ENCODE measurements at places on chromosomes 1 and 21.

- H3K27ac ChIP-seq, result no peak overlapping the region
- H3K27me3 ChIP-seq, result no peaks in the 10 kb centered on the region
- no peaks in the 10 kb centered on the region for H3K4me1 ChIP-seq
- no peak overlapping the region for H3K4me3 ChIP-seq
- no peak for DNase-seq
Observed at GRCh38 chr1:161267321-161267720, 8.8 kb downstream of the PCP4L1 start.

- H3K4me3 ChIP-seq, result no peak overlapping the region
- no peak overlapping the region for H3K27ac ChIP-seq
- H3K27me3 ChIP-seq, result peaks cover 11% of the 10 kb centered on the region
- H3K36me3 ChIP-seq, result no peaks in the 10 kb centered on the region
- DNase-seq, result peak; percentile 83
Observed at GRCh38 chr1:33086384-33086850, 5.5 kb downstream of the AZIN2 start.

DNA sequence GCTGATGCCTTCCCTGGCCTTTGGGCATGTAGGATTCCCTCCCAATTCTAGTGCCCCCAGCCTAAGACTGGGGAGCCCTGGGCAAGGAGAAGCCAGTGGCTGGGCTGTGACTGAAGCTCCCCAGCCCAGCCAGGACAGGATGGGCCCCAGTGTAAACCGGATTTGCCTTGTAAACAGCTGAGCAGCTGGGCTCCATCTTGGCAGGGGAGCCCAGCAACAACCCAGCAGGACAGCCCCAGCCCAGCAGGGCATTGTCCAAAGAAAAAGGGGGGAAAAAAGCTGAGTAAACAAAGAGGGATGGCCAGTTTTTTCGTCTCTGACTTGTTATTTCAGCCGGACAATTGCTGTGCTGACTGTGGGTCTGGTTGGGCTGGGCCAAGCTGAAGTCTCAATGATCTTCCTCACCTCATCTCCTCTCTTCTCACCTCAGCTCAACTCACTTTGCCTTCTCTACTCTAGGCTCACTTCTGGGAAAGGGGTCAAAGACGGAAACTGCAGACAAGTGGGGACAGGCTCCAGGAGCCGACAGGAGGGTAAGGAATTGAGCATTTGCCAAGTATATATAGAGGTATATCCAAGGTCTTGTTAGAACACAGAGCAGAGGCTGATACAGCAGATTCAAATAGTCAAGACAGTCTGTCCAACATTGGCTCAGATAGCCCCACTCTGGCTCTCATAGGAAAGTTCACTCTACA, 97.7 kb downstream of the TMEM53 start:
- peaks cover 4% of the 10 kb centered on the region for H3K4me1 ChIP-seq
- DNase-seq, result no peak
- no peak overlapping the region for H3K27ac ChIP-seq
- H3K4me3 ChIP-seq, result no peak overlapping the region
- H3K36me3 ChIP-seq, result no peaks in the 10 kb centered on the region
- no peaks in the 10 kb centered on the region for H3K27me3 ChIP-seq

DNA sequence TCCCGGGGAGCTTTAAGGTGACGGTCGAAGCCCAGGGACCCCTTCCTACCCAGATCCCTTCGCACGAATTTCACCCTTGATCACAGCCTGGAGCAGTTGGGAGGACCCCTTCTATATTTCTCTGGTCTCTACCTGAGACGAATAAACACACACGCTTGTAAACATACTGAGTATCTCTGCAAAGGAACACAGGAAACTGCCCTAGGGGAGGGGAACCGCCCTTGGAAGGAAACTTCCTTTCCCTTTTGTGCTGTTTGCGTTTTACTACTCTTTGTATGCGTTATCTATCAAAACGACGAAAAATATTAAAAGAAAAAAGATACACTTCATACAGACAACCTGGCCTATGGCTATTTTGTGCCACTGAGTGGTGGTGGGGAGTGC, 750 bp downstream of the NECAP2 start:
- H3K4me1 ChIP-seq, result peaks cover 2% of the 10 kb centered on the region
- H3K36me3 ChIP-seq, result no peaks in the 10 kb centered on the region
- no peaks in the 10 kb centered on the region for H3K27me3 ChIP-seq
- peak overlapping the region; percentile 99 for H3K4me3 ChIP-seq
- H3K27ac ChIP-seq, result no peak overlapping the region

GRCh38 chr1:206903687-206904086, 6.4 kb downstream of the IL24 start:
- H3K27ac ChIP-seq, result no peak overlapping the region
- no peak for DNase-seq

GRCh38 chr21:17921579-17922530, 102.7 kb upstream of the C21orf91 start:
- no peaks in the 10 kb centered on the region for H3K27me3 ChIP-seq
- H3K27ac ChIP-seq, result peak overlapping the region; percentile 45
- peaks cover 6% of the 10 kb centered on the region for H3K4me1 ChIP-seq

- H3K4me3 ChIP-seq, result no peak overlapping the region
- H3K27me3 ChIP-seq, result no peaks in the 10 kb centered on the region
- no peak overlapping the region for H3K27ac ChIP-seq
- H3K36me3 ChIP-seq, result no peaks in the 10 kb centered on the region
Observed at GRCh38 chr21:16402752-16403151, 673.0 kb downstream of the USP25 start.

GRCh38 chr1:23483321-23484252, at the start of gene ASAP3:
Gene ASAP3, minus strand, starts transcription at chr1:23484179. Its CDS starts 46 bp downstream, at chr1:23484133.
- peak; percentile 85 for DNase-seq
- H3K36me3 ChIP-seq, result no peaks in the 10 kb centered on the region
- no peaks in the 10 kb centered on the region for H3K27me3 ChIP-seq
- H3K27ac ChIP-seq, result peak within 1 kb of the TSS; percentile 89

DNA sequence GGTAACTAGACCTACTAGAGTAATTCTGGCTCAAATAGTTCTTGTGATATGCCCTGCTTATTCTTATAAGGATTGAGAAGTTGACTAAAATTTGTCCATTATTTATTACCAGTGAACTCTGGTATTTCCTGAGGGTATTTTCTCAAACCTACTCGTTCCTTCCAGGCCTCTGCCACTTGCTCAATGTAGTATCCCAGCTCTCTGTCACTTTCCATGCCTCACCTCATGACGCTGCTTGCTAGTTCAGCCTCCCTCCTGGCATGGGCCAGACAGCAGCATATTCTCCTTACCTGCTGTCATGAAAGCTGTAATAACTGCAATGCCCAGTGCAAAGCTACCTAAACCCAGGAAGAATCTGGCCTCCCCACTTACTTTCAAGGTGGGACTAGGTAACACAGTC, 602.9 kb upstream of the ADAMTS5 start:
- no peaks in the 10 kb centered on the region for H3K27me3 ChIP-seq
- no peak overlapping the region for H3K4me3 ChIP-seq
- no peaks in the 10 kb centered on the region for H3K4me1 ChIP-seq
- H3K36me3 ChIP-seq, result no peaks in the 10 kb centered on the region
- DNase-seq, result no peak

DNA sequence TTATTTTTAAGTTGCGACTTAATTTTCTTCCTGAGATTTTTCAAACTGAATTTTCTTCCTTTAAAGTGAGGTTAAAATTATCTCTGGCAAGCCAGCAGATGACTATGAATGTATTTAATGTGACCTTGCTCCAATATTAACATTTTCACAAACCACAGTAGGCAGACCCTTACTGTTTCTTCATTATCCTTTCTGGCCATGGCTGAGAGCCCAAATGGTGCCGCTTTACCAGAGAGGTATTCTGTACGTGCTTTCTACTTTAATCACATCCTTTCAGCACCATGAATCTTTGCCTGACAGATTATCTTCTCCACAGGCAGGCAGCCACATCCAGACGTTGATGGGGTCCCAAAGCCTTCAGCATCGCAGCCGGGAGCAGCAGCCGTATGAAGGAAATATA, 129.6 kb downstream of the LRRC40 start:
- no peaks in the 10 kb centered on the region for H3K4me1 ChIP-seq
- no peaks in the 10 kb centered on the region for H3K27me3 ChIP-seq
- no peak overlapping the region for H3K27ac ChIP-seq
- no peak overlapping the region for H3K4me3 ChIP-seq
- no peaks in the 10 kb centered on the region for H3K36me3 ChIP-seq

- H3K27ac ChIP-seq, result no peak overlapping the region
- no peaks in the 10 kb centered on the region for H3K36me3 ChIP-seq
- no peak overlapping the region for H3K4me3 ChIP-seq
- H3K4me1 ChIP-seq, result peaks cover 4% of the 10 kb centered on the region
- DNase-seq, result no peak
Observed at GRCh38 chr1:17994046-17994445, 113.6 kb upstream of the IGSF21 start.

DNA sequence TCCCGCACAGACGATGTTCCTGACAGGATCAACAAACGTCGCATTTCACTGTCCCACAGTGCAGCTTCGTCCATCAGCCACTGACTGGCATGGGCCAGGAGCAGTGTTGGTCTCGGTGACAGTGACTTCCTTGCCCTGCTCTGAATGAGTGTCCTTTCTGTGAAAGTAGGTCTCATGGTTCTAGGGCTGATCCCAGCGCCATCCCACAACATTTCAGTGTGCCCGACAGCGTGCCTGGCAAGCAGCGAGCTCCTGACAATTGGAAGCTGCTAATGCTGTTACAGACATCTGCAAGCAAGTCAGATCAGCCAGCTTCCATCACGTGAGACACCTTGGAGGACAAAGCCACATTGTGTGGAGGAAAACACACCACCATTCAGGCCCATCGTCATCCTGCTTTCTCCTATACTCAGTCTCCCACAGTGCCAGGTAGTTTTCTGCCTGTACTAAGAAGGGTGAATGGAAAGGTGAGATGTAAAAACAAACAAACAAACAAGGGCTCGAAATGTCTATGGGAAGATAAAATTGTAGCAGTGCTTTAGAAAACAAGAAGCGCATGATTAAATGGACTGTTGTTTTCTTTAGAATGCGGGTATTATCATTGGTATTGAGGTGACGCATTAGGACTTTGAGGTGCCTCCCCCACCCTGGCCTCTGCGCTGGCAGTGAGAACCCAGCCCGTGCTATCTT, 21.9 kb downstream of the ERRFI1 start:
- H3K36me3 ChIP-seq, result no peaks in the 10 kb centered on the region
- no peaks in the 10 kb centered on the region for H3K27me3 ChIP-seq
- H3K4me3 ChIP-seq, result no peak overlapping the region
- no peak for DNase-seq
- peaks cover 6% of the 10 kb centered on the region for H3K4me1 ChIP-seq

DNA sequence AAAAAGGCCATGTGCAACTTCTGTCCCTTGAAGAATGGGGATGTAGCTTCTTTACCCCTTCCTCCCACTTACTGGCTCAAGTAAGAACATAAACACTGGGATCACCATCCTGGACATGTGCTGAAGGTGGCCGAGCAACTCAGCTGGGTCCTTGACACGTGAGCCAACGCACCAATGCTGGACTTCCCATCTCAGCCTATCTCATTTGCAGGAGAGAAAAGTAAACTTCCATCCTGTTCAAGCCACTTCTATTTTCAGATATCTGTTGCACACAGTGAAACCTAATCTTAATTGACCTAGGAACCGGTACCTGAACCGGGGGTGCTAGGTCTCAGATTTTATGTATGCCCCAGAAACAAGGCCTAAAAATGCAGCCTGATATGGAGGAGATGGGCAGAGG, 75.3 kb downstream of the HLCS start:
- no peaks in the 10 kb centered on the region for H3K4me1 ChIP-seq
- no peaks in the 10 kb centered on the region for H3K27me3 ChIP-seq
- H3K27ac ChIP-seq, result no peak overlapping the region
- H3K4me3 ChIP-seq, result no peak overlapping the region
- DNase-seq, result no peak

DNA sequence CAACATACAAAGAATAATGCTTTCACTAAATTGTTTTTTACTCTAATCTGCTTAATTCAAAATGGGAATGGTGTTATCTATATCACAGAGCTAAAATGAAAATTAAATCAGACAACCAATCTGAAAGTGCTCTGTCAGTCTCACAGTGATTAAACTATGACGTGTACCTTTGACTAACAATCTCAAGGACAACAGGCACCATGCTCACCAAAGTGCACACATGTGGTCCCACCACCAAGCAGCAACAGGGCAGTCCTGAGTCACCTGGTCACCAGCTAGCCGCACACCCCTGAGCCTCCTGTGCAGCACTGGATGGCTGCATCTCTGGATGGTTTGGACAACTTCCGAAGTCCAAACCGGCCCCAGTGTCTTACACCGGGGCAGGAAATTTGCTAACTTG, 54.5 kb upstream of the NADK start:
- no peak overlapping the region for H3K27ac ChIP-seq
- no peaks in the 10 kb centered on the region for H3K27me3 ChIP-seq
- no peak overlapping the region for H3K4me3 ChIP-seq
- DNase-seq, result no peak

DNA sequence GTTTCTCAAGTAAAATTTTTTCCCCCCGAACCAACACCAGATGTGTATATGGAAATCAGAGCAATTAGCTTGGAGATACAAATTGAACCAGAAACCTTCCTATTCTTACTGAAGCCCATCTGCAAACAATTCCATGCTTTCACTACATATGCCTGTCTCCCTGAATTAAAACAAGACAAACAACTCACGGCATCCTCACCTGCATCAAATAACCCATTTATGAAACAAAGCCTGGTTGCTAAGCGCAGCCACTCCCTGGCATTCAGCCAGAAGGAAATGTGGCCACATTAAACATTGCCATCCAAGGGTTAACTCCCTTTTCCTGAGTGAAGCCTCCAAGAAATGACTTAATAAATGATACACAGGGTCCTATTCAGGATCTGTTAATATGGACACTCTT, 55.3 kb downstream of the APP start:
- no peaks in the 10 kb centered on the region for H3K36me3 ChIP-seq
- peaks cover 21% of the 10 kb centered on the region for H3K4me1 ChIP-seq
- DNase-seq, result no peak
- H3K4me3 ChIP-seq, result no peak overlapping the region

GRCh38 chr1:39230261-39231190, 26.0 kb downstream of the MACF1 start:
- H3K36me3 ChIP-seq, result no peaks in the 10 kb centered on the region
- peak; percentile 50 for DNase-seq
- no peak overlapping the region for H3K4me3 ChIP-seq
- no peak overlapping the region for H3K27ac ChIP-seq
- peaks cover 6% of the 10 kb centered on the region for H3K4me1 ChIP-seq

GRCh38 chr1:22380024-22380785, 71.4 kb upstream of the ZBTB40 start:
- no peaks in the 10 kb centered on the region for H3K36me3 ChIP-seq
- H3K4me1 ChIP-seq, result no peaks in the 10 kb centered on the region
- H3K4me3 ChIP-seq, result no peak overlapping the region
- DNase-seq, result peak; percentile 64
- H3K27me3 ChIP-seq, result no peaks in the 10 kb centered on the region

DNA sequence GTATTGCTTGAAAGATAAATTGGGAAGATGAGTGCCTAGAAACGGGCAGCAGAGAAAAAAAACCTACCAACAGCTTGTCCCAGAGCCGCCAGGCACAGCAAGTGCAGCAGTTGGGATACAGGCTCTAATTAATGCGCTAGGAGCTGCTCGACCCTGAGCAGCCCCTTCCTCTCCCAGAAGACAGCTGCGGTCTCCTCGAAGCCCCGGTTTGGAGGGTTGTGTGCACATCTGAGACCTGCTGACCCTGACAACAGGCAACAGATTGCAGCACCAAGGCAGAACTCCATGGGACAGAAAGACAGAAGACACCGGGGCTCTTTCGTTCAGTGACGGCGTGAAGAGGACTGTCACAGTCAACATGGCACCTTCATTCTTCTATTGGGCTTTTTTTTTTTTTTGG, 101.4 kb downstream of the TSEN15 start:
- no peak overlapping the region for H3K4me3 ChIP-seq
- H3K27me3 ChIP-seq, result no peaks in the 10 kb centered on the region
- H3K27ac ChIP-seq, result no peak overlapping the region
